SK-N-SH treated with all-trans-retinoic acid at 6 μM for 48 hours (cell line): ENCODE measurements at places on chromosomes 12 and 14.

GRCh38 chr14:88245321-88245720, 77.7 kb downstream of the KCNK10 start:
- no peak for ATAC-seq

DNA sequence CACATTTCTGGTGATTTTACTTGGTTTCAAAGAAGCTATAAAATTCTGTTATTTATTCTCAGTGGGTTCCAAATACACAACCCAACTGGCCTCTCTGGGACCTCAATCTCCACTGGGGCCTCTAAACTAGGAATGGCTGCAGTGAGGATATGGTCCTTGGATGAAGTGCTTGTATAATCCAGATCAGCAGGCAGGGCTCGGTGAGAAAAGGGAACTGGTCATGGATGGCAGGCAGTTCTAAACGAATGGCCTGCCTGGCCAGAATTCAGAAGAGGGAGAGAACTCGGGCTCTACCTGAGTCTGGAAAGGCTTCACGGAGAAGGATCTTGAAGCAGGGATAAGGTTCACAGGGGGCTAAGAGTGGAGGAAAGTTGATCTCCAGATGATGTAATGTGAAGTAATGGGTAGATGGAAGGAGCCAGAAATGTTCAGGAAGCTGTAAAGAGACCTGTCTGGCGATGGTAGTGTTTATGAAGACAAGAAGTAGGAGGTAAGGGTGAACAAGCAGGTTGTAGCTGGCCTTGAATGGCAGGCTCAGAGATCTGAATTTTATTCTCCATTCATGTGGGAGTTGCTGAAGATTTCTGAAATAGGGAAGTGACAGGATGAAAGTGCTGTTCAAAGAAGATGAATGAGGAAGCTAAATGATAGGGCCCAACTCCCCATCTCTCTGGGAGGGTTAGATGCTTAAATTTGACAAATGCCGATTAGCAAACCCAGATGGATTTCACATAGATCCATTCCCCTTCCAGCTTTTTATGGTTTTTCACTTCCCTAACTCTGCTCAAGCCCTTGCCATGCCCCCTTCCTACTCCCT, 31.5 kb upstream of the ANO6 start:
- no peak for ATAC-seq

DNA sequence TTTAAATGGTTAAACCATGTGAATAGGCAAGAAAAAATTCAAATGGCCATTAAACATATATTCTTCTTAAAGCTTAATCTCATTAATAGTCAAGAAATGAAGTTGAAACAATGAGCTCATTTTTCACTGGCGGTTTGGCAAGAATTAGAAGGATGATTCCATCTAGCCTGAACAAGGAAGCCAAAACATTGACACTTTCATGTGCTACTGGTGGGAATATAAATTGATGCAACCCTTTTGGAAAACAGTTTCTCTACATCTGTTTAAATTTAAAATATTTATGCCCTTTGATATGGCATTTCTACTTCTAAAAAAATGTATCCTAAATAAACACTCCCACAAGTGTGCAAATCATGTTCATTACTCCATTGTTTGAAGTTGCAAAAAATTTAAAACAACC, 174.7 kb upstream of the HIF1A start:
- ATAC-seq = no peak

- no peak for ATAC-seq
These were observed 25.6 kb downstream of the MDM1 start for GRCh38 chr12:68306564-68306963.

GRCh38 chr12:65139389-65139788, 18.3 kb upstream of the WIF1 start:
- no peak for ATAC-seq
